Diencephalon (tissue), 1 donor: ENCODE measurements at places on chromosomes 2 and 18. TPM values are rescaled to one million over a fixed set of nuclear protein-coding genes. Genes with fewer than 3 reads are reported as not detected.

Gene OTOS
- total RNA-seq: not detected

Gene OR6B2
- not detected for total RNA-seq

Gene SERPINB3
- total RNA-seq: not detected

Gene IL36RN
- not detected for total RNA-seq

Gene NT5DC4
- not detected for total RNA-seq

Gene GPR45
- 1.8 TPM for total RNA-seq

Gene CNTNAP5
- total RNA-seq: 66.2 TPM

Gene CD8B
- 1.8 TPM for total RNA-seq

Gene DYNAP
- not detected for total RNA-seq

Gene SP140
- total RNA-seq: 2.1 TPM

Gene LYPD6B
- 5.8 TPM for total RNA-seq

Gene BOK
- total RNA-seq: 35.1 TPM

Gene NEUROD1
- total RNA-seq: 0.69 TPM

Gene ALK
- total RNA-seq: 21.0 TPM

Gene TTR
- 410 TPM for total RNA-seq

Gene CCDC148
- 26.3 TPM for total RNA-seq

Gene MOGAT1
- total RNA-seq: not detected

Gene RESP18
- total RNA-seq: 1.8 TPM

Gene TMEM214
- total RNA-seq: 14.5 TPM

Gene SLC5A7
- 14.3 TPM for total RNA-seq

Gene TSN
- total RNA-seq: 73.4 TPM

Gene NEURL3
- not detected for total RNA-seq

Gene GAREM2
- total RNA-seq: 17.3 TPM

Gene PLCD4
- total RNA-seq: 1.4 TPM

Gene SLC19A3
- total RNA-seq: 3.9 TPM

Gene CDK5R2
- 13.4 TPM for total RNA-seq

Gene TTC39C
- total RNA-seq: 35.8 TPM

Gene CABLES1
- 8.1 TPM for total RNA-seq

Gene AAMP
- 95.5 TPM for total RNA-seq

Gene DPP10
- 97.8 TPM for total RNA-seq

Gene LAMA3
- total RNA-seq: 3.7 TPM

Gene THSD7B
- total RNA-seq: 12.2 TPM

Gene PELI1
- 29.1 TPM for total RNA-seq

Gene CFAP53
- total RNA-seq: 3.2 TPM
